ENCODE measurements at places on chromosomes 1 and 21.

DNA sequence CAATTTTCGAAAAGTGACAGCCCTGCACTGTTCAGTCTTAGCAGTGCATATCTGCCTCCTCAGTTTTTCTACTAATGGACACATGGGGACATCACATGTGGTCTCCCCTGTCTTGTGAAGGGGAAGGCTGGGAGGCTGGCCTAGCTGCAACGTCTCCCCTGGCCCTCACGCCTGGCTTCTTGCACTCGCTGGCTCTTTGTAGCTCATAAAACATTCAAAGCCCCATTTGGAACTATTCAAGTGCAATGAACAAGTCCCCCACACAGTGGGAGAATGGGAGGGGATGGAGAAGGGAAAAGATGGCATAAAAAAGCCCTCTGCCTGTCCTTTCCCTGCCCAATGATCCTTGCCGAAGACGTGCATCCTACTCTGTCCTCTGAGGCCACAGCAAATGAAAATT lies 73.6 kb downstream of the PGBD5 start:
- DNase-seq, result no peak

DNA sequence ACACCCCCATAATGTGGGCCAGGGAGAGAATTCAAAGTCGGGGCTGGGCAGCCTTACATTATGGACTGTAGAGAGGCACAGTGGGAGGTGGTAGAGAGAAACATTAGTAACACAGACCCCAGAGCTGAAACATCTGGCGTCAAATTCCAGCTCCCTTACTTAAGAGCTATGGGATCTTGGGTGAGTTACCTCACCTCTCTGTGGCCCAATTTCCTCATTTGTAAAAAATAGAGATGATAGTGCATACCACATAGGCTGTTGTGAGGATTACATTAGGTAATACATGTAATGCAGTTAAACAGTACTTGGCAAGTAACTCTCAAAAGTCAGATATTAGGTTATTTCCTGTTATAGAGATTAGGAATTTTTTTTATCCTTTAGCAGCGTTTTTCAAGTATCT lies 160.5 kb upstream of the KIAA0040 start:
- DNase-seq, result no peak

- no peak for DNase-seq
Observed at GRCh38 chr1:36851595-36851994, 182.7 kb downstream of the GRIK3 start.

GRCh38 chr21:28537371-28538079 lies 455.2 kb downstream of the LTN1 start:
- DNase-seq, result no peak

GRCh38 chr21:20997311-20997635 lies 936 bp upstream of the NCAM2 start:
- no peak for DNase-seq

DNA sequence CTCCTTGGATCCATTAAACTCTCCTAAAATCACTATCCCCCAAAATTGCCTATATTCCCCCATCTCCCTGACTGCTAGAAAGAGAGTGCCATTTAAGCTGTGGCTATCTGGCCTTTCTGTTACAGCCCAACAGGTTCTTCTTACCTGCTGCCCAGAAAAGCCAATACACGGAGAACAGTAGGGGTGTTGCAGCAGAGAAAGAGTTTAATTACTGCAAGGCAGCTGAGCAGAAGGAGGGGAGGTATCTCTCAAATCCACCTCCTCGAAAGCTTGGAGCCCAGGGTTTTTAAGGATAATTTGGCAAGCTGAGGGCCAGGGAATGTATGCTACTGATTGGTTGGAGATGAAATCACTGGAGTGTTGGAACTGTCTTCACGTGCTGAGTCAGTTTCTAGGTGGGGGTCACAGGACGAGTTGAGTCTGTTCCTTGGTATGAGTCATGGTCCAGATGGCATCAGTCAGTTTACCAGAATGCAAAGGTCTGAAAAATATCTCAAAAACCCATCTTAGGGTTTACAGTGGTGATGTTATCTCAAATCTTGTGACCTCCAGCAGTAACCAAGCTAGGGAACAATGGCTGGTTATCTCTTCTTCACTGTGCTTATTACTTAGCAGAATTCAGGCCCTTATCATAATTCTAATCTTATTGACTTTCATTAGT lies 89.8 kb downstream of the SMYD3 start:
- DNase-seq, result no peak

DNA sequence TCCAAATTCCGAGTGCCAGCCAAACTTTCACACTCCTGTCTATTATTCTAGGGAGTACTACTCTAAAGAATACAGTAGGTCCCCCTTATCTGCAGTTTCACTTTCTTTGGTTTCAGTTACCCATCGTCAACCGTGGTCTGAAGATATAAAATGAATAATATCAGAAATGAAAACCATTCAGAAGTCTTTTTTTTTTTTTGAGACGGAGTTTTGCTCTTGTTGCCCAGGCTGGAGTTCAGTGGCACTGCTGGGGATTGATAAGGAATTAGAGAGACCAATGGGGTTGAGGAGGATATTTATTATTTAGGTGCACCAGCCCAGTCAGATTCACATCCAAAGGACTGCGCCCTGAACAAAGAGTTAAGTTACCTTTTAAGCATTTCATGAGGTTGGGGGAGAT lies 52.9 kb upstream of the SRSF10 start:
- no peak for DNase-seq
